ENCODE measurements at places on chromosomes 2 and 18. TPM values are rescaled to one million over a fixed set of nuclear protein-coding genes. Genes with fewer than 3 reads are reported as not detected.

NIFK gene
- 34.1 TPM for total RNA-seq

CKAP2L gene
- total RNA-seq, result 6.8 TPM

FTCDNL1 gene
- total RNA-seq, result 0.32 TPM

AOX1 gene
- 57.4 TPM for total RNA-seq
